ENCODE measurements at places on chromosomes 5 and 9.
A peak's percentile ranks its signal among the peaks of the same experiment; 100 is the strongest.

DNA sequence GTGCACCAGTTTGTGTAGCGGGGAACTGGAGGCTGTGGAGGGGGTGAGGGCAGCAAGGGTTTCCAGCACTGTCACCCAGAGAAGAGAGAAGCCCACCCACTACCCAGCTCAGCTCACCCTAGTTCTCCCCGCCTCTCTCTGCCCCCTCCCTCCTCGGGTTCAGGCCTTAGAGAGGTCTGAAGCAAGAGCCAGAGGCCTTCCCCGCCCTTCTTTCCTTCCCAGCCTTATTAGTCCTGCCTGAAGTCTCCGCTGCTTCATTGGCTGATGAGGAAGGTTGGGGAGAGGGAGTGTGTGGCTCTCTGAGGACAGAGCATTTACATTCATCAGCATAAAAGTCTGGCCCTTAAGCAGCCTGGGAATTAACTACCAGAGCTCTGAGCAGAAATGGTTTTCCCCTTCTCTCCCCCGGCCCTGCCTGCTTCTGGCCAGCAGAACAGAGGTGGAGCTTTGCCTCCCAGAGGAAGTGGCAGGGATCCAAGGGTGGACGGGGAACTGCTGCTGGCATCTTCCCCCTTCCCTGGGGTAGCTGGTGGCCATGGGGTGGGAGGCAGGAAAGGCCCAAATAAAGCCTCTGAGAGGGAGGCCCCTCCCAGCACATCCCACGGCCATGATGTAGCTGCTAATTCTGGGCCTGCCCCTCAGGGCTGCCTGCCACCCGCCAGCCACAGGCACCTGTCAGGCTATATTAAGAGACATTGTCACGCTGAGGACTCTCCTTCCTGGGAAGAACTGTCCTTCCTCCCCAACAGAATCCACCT is 4.1 kb downstream of the DNAJB5 start:
- DNase-seq, result no peak

DNA sequence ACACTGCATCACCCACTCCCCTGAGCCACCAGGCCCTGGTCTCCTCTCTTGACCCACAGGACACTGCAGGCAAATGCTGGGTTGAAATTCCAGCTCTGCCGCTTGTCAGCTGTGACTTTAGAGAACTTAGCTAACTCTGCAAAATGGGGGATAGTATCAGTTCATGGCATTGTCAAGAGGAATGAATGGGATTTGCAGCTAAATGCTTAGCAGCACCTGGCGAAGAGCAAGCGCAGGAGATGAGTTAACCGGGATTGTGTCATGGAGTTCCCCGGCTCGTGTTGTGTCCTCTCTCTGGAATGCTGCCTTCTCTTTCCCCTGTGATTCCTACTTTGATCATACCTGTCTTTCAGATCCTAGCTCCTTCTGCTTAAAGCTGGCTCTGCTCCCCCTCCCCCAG is 67.1 kb downstream of the DAB2IP start:
- no peak for DNase-seq

- DNase-seq, result no peak
Observed at GRCh38 chr5:59380350-59380951, 513.1 kb downstream of the PDE4D start.

DNA sequence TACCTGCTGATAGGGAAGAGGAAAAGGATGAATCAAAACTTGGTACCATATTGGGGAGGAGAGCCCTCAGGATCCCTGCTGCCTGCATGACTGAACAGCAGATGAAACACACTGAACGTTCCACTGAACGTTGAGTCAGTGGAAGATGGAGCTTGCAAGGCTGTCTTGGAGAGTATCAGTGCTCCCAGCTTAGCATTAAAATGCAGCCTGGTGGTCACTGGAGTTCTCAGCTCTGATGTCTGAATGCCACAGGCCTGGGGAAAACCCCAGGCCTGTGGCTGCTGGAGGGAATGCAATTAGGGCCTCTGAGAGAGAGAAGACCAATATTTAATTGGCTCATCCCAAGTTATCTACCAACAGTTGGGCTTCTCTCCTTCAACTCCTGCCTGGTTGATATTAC is 54.5 kb downstream of the PDE4D start:
- DNase-seq, result no peak

DNA sequence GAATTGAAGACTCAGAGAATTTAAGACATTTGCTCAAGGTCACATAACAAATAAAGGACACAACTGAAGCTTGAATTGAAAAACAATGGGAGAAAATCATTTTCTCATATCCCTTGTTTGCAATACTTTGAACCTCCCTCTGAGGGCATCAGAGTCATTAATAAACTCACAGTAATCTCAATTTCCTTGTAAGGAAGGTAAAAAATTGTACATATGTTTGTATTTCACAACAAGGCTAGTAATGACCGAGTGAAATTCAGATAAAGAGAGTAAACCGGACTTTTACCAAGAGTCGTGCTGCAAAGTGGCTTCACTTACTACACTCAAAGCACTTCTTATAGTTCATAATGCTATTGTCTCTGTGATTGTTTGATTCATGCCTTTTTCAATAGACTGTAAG is 665.0 kb downstream of the NR2F1-AS1 start:
- no peak for DNase-seq

- no peak for DNase-seq
Observed at GRCh38 chr5:129406440-129406839, 53.7 kb upstream of the ADAMTS19 start.

DNA sequence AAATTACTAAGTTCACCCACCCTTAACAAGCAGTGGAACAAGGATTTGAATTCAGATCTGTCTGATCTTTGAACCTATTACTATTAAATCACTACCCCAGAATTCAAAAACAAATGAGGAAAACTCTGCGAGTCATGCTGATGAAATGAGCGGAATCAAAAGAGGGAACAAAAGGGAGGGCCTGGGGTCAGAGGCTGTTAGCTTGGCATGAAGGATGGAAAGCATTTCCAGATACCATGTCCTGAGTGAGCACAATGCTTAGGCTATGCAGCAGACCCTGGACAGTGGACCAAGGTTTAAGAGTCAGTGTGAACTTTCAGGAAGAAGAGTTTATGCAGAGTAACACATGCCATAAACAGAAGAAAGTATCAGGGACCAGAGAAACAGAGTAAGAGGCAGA is 30.5 kb downstream of the GRIA1 start:
- DNase-seq, result no peak

DNA sequence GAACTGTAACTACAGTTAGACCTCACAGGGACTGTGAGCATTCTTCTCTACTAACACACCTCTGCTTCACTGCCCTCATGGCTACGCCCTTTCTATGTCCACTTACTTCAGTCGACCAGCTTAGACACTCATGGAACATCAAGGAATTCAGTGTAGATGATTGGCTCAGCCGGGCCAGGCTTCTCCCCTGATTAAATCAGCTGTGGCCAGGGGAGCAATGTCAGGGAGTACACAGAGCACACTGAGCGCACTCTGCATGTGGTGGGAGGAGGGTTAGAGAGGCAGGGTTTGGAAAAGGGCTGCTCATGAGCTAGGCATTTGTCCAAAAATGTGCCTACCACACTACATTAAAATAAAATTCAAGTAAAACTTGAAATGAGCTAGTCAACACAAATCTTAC is 400.5 kb downstream of the ARRDC3 start:
- no peak for DNase-seq

DNA sequence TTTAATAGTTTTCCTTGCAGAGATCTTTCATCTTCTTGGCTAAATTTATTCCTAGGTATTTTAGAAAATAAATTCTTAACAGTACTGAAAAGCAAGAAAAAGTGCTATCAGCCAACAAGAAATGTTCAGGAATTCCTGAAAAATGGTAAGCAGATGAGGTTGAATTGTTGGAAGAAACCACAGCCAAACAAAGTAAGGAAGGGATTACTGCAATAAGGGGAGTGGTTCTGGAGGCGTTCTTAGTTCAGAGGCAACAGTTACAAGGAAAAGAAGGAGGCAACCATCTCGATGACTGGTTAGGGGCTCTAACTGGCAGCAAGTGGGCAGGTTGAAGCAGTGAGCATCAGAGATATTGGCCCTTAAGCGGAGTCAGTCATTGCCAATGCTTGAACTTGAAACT is 12.8 kb upstream of the OR13J1 start:
- no peak for DNase-seq

GRCh38 chr9:99093492-99093791 is 11.5 kb upstream of the TGFBR1 start:
- no peak for DNase-seq

DNA sequence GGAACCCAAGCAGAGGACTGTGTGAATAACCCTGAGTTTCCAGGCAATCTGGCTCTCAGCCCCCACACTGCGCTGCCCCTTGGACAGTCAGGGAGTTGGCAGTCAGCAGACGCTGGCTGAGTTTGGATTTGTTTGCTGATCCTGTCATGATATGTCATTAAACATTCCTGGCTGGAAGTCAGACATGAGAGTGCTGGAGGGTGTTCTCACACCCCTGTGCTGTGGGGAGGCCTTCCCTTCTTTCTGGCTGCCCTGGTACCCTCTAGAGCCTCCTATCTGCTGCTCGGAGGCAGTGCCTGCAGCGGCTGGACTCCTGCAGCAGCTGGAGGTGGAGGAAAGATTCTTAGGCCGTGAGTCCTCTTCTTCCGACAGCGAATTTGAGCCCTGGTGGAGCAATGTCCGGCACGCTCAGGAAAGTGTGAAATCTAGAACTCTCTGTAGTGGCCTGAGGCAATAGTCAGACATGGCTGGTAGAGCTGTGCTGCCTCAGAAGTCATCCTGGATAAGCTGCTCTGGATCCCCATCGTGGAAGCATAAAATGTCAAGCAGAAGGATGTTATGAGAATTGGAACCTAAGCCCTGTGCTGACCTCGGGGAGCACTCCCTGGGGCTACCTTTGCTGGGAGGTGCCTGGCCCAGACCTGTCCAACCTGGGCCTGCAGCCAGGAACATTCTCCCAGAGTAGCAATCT is 72.0 kb downstream of the PDE8B start:
- no peak for DNase-seq

GRCh38 chr5:135303582-135304173 is 95.4 kb downstream of the MACROH2A1 start:
- DNase-seq, result no peak

DNA sequence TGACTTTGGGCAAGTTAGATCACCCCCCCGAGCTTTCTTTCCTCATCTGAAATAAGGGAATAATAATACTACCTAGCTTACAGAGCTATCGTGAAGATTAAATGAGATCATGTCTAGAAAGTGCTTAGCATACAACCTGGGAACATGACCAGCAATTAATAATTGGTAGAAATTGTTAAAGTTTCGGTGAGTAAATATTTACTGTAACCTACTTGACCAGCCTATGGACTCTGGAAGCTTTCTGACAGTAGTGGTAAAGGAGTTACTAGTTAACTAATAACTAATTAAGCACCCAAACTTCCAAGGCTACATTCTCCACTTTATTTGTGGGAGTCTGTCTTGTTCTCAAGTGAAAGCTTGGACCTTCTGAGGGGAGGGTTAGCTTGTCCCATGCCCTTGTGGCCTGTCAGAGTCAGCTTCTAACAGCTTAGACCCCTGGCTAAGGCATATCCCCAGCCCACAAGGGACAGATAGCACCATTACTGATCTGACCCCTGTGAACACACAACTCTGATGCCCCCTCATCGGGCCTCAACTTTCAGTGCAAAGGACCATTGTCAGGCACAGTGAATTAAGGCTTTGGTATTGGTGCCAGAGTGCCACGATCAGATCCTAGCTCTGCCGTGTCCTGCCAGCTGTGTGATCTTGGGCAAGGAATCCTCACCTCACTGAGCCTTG is 58.7 kb upstream of the SAP30L start:
- DNase-seq, result no peak

GRCh38 chr9:70578720-70579119 is 164.3 kb upstream of the KLF9 start:
- peak; percentile 25 for DNase-seq

- DNase-seq, result no peak
Observed at GRCh38 chr9:75992482-75993206, 102.2 kb downstream of the PCSK5 start.

DNA sequence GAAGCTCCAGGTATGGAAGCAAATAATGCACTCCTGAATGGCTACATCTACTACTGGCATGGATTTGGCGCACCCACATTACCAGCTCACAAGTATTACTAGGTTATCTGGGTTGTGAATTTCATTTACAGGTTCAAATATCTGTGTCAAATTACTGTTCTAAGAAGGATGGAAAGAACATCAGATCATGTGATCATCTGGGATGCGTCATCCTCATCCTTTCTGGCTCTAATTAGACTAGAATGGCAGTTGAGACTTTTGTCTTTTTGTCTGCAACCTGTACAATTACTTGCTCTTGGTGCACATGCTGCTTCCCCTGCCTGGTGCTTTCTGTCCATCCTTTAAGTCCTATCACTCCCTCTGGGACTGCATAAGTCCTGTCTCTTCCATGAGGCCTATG is 64.1 kb downstream of the PJA2 start:
- no peak for DNase-seq

DNA sequence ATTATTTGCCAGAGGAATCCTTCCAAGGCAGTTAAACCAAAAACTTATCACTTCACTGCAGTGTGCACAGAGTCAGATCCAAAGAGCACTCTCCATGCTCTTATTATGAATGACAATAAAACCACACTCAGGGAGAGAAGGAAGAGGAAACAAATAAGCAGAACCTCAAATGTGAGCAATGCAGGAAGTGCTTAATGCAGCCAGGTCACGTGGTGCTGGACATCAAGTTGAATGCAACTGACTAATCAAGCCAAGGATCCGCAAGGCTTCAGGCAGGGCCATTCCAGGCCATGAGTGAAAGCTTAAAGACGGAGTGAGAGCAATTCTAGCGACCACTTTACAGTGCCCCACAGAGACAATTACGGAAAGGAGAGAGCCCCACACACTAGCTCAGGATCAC is 230.4 kb upstream of the PUM3 start:
- no peak for DNase-seq

- DNase-seq, result no peak
Observed at GRCh38 chr9:93595861-93596365, 19.5 kb downstream of the PHF2 start.

GRCh38 chr5:158344376-158344775 is 485.4 kb upstream of the CLINT1 start:
- DNase-seq, result no peak

- DNase-seq, result no peak
Observed at GRCh38 chr9:34253460-34253837, 74.6 kb downstream of the UBAP1 start.

- DNase-seq, result no peak
Observed at GRCh38 chr9:93192721-93193387, 8.9 kb downstream of the WNK2 start.

DNA sequence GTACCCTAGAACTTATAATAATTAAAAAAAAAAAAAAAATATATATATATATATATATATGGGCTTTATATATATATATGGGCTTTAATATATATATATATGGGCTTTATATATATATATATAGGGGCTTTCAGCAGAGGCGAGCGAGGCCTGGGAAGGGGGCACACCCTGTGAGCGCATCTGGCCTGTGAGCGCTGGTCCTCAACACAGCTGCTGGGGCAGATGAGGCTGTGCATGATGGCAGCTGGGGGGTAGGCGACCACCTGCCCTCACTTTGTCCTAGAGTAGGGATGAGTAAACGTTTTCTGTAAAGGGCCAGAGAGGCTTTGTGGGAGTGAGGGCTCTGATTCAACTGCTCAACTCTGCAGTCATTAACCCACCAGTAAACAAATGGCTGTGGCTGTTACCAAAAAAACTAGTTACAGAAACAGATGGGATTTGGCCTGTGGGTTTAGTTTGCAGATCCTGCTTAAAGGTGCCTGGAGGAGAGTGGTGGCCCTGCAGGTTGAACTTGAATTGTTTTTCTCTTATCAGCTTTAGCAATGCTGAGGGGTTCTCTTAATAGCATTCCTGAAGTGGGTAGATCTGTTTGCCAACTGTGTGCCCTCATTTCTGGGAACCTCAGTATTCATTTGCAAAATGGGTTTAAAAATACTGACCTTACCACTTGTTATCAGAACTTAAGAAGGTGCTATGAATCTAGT is 88.1 kb upstream of the EPB41L4B start:
- DNase-seq, result no peak

- DNase-seq, result no peak
Observed at GRCh38 chr5:38135486-38136039, 122.8 kb upstream of the EGFLAM start.

GRCh38 chr5:107389130-107389774 is 281.5 kb downstream of the EFNA5 start:
- DNase-seq, result peak; percentile 5
